ENCODE measurements at places on chromosomes 5 and 9. TPM values are rescaled to one million over a fixed set of nuclear protein-coding genes. Genes with fewer than 3 reads are reported as not detected.

ZNF782 gene
- 6.2 TPM for polyA plus RNA-seq

FOXD4L4 gene
- polyA plus RNA-seq, result 0.27 TPM

CER1 gene
- polyA plus RNA-seq, result not detected

CAMK2A gene
- polyA plus RNA-seq, result 2.4 TPM

EPB41L4B gene
- polyA plus RNA-seq, result 16.2 TPM

KCNMB1 gene
- polyA plus RNA-seq, result 0.48 TPM

GFM2 gene
- polyA plus RNA-seq, result 31.9 TPM

ZNF354B gene
- polyA plus RNA-seq, result 30.8 TPM

DBH gene
- polyA plus RNA-seq, result 2.1 TPM

TMEM252 gene
- 5.3 TPM for polyA plus RNA-seq

SPINK13 gene
- 0.40 TPM for polyA plus RNA-seq

IFNA14 gene
- not detected for polyA plus RNA-seq

MRPL36 gene
- polyA plus RNA-seq, result 42.7 TPM

BTNL8 gene
- polyA plus RNA-seq, result 0.84 TPM

ADGRV1 gene
- 12.6 TPM for polyA plus RNA-seq

CD72 gene
- polyA plus RNA-seq, result 3.3 TPM

RABGAP1 gene
- 67.6 TPM for polyA plus RNA-seq

NSG2 gene
- polyA plus RNA-seq, result 1.8 TPM

ZFAND5 gene
- 213 TPM for polyA plus RNA-seq

RXFP3 gene
- not detected for polyA plus RNA-seq

SPINK6 gene
- not detected for polyA plus RNA-seq

ZMYND19 gene
- 18.9 TPM for polyA plus RNA-seq

GABRA6 gene
- polyA plus RNA-seq, result not detected

DIPK1B gene
- polyA plus RNA-seq, result 23.3 TPM

RGS7BP gene
- 7.0 TPM for polyA plus RNA-seq

SPATA9 gene
- 1.7 TPM for polyA plus RNA-seq

SPATA31D4 gene
- not detected for polyA plus RNA-seq

CEL gene
- 5.6 TPM for polyA plus RNA-seq

PCDHB7 gene
- polyA plus RNA-seq, result 5.9 TPM

OMD gene
- 0.66 TPM for polyA plus RNA-seq

SLC46A2 gene
- 0.47 TPM for polyA plus RNA-seq

JAKMIP2 gene
- polyA plus RNA-seq, result 7.4 TPM

PCDHA12 gene
- 0.04 TPM for polyA plus RNA-seq

LTC4S gene
- 4.6 TPM for polyA plus RNA-seq

LURAP1L gene
- polyA plus RNA-seq, result 21.2 TPM

ATP10B gene
- polyA plus RNA-seq, result 0.16 TPM

SLC6A18 gene
- polyA plus RNA-seq, result 0.11 TPM

LCP2 gene
- 2.8 TPM for polyA plus RNA-seq

CDH10 gene
- 4.3 TPM for polyA plus RNA-seq

FOXD4L3 gene
- polyA plus RNA-seq, result not detected

GALNT12 gene
- polyA plus RNA-seq, result 10.0 TPM

C6 gene
- 2.7 TPM for polyA plus RNA-seq

IL7R gene
- 0.75 TPM for polyA plus RNA-seq

PCDHB9 gene
- 4.6 TPM for polyA plus RNA-seq

LMX1B gene
- polyA plus RNA-seq, result 18.0 TPM

GRXCR2 gene
- not detected for polyA plus RNA-seq

CDH6 gene
- 58.7 TPM for polyA plus RNA-seq

TMEM215 gene
- 0.34 TPM for polyA plus RNA-seq

KIF4B gene
- polyA plus RNA-seq, result 0.12 TPM

Data from left renal pelvis (tissue), 4 donors.